Activated CD4-positive, alpha-beta memory T cell treated with anti-CD3 and anti-CD28 coated beads, Interleukin-2, amount 10 ng/mL, durations not matched to agents 7 days and 5 days (primary cell): ENCODE measurements at places on chromosomes 7 and 10. TPM values are rescaled to one million over a fixed set of nuclear protein-coding genes. Genes with fewer than 3 reads are reported as not detected.

Gene TEX47
- total RNA-seq: not detected

Gene TFR2
- 9.2 TPM for total RNA-seq

Gene TSC22D4
- 133 TPM for total RNA-seq

Gene FAM131B
- total RNA-seq: 1.2 TPM

Gene HOXA2
- not detected for total RNA-seq

Gene CHAT
- not detected for total RNA-seq

Gene ZPBP
- not detected for total RNA-seq

Gene GHRHR
- not detected for total RNA-seq

Gene CYP2E1
- total RNA-seq: 0.76 TPM

Gene HOXA1
- total RNA-seq: 0.86 TPM
